Gastrocnemius medialis (tissue), 4 donors: ENCODE measurements at places on chromosomes 11 and 22.

DNA sequence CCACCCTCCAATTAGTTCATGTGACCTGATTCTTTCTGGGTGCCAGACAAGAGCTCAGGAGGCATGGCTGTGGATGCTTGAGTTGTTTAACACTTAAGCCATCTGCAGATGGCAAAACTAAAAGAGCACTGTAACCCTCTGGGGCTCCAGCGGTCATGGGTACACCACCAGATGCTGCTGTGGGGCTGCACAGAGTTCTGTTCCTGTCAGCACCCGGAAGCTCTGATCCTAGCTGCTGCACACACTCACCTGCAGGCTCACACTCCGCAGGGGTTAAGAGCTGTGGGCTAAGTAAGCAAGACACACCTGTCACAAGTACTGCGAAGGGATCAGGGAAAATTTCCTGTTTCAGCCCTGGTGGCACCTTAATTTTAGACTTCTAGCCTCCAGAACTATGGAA, 307.8 kb downstream of the C11orf87 start:
- H3K4me3 ChIP-seq: no peak overlapping the region
- no peak for DNase-seq
- no peaks in the 10 kb centered on the region for H3K4me1 ChIP-seq
- H3K27me3 ChIP-seq: no peaks in the 10 kb centered on the region
- no peaks in the 10 kb centered on the region for H3K36me3 ChIP-seq
- H3K27ac ChIP-seq: no peak overlapping the region

- no peak for DNase-seq
- H3K27me3 ChIP-seq: peaks cover 2% of the 10 kb centered on the region
- no peaks in the 10 kb centered on the region for H3K4me1 ChIP-seq
- H3K36me3 ChIP-seq: no peaks in the 10 kb centered on the region
Observed at GRCh38 chr11:23990346-23991164, 506.3 kb upstream of the LUZP2 start.

GRCh38 chr22:41898645-41899044, 16.2 kb downstream of the SHISA8 start:
- H3K27me3 ChIP-seq: no peaks in the 10 kb centered on the region
- peak; percentile 65 for DNase-seq
- peaks cover 27% of the 10 kb centered on the region for H3K36me3 ChIP-seq
- peaks cover 31% of the 10 kb centered on the region for H3K4me1 ChIP-seq

GRCh38 chr22:28102151-28102812, 183.2 kb upstream of the PITPNB start:
- H3K27me3 ChIP-seq: no peaks in the 10 kb centered on the region
- no peak for DNase-seq
- no peak overlapping the region for H3K27ac ChIP-seq
- H3K36me3 ChIP-seq: no peaks in the 10 kb centered on the region
- H3K4me3 ChIP-seq: no peak overlapping the region
- H3K4me1 ChIP-seq: no peaks in the 10 kb centered on the region

- no peak overlapping the region for H3K27ac ChIP-seq
- H3K4me1 ChIP-seq: peaks cover 26% of the 10 kb centered on the region
- no peak for DNase-seq
- H3K27me3 ChIP-seq: no peaks in the 10 kb centered on the region
- no peak overlapping the region for H3K4me3 ChIP-seq
Observed at GRCh38 chr22:20999350-21000206, 2.3 kb downstream of the THAP7 start.

DNA sequence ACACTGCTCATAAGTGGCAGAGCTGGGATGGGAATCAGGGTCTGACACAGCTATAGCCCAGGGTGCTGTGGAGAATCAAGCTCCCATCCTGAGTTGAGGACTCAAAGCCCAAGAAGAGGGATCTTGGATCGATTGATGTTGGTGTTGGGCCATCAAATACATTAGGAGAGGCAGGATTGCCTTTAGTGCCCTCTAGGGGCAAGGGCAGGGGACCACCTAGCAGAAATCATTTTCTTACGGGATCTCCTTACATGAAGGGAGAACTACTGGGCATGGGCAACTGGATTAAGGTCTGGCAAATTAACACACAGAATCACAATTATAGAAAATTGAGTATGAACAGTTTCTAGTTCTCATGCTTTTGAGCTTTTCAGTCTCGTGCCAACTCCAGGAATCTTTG, 24.9 kb upstream of the EMSY start:
- no peak overlapping the region for H3K27ac ChIP-seq
- no peak overlapping the region for H3K4me3 ChIP-seq
- H3K36me3 ChIP-seq: no peaks in the 10 kb centered on the region
- no peaks in the 10 kb centered on the region for H3K4me1 ChIP-seq

- no peaks in the 10 kb centered on the region for H3K4me1 ChIP-seq
- DNase-seq: no peak
- H3K27ac ChIP-seq: no peak overlapping the region
- H3K27me3 ChIP-seq: no peaks in the 10 kb centered on the region
- H3K4me3 ChIP-seq: no peak overlapping the region
Observed at GRCh38 chr11:132349811-132350733, 979.7 kb downstream of the NTM start.

- DNase-seq: no peak
- no peaks in the 10 kb centered on the region for H3K4me1 ChIP-seq
- H3K27me3 ChIP-seq: no peaks in the 10 kb centered on the region
- H3K27ac ChIP-seq: no peak overlapping the region
Observed at GRCh38 chr11:133913761-133914160, 43.0 kb downstream of the IGSF9B start.
